ENCODE measurements at places on chromosomes 2 and 18.

DNA sequence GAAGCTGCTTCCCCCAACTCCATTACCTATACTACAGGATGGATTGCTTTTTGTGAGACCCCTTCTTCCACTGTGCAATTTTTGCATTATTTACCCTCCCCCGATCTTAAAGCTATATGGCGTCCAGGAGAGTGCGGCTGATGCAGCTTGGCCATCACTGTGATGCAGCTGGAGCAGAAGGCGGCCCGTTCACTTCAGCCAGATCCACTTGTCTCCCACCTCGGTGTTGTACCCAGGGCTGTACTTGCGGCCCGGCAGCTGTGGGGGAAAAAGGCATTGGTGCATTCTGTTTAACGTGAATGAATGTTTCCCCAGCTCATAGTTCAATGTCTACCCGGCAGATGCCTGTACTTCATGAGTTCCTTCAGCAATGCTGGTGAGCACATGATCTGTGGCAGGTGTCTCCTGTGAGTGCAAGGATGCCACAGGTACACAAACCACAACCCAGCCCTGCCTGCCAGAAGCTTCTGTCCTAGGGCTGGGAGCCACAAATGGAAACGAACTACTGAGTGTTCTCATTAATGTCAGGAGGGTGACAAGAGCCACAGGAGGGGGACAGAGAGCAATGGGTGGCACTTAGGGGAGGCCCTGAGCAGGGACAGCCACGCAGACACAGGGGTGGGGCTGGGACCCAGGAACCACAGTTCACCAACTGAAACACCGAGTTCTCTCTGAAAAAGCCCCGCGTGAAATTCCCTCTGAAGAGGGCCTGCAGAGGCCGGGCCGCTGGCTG, 64.0 kb downstream of the NDUFA10 start:
- no peak for DNase-seq

DNA sequence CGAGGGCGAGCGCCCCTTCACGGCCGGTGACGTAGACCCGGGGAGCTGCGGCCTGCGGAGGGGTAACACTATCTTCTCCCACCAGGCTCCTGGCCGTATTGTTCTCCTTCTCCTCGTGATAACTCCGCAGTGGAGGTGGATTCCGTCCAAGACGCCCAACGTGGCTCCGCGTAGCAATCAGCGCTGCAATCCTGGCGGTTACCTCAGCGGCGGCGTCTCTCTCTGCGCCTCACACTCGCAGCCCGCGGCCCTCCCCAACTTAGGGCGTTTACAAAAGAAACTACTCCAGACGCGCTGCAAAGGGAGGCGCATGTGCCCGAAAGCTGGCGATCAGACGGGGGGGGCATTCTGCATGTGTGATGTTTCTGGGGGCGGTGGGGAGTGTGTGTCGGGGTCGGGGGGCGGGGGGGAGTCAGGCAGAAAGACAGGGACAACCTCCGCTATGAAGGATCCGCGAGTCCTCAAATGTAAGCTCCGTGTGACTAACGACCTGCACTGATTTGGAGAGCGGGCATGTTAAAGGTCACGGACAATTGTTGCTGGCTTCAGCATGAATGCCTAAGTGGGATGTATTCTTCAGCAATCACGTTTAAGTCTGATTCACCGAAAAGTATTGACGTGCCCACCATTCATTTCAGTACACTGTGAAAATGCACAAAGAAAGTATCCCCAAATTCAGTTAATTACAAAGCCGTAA, 1.3 kb upstream of the ZNF516 start:
- no peak for DNase-seq

DNA sequence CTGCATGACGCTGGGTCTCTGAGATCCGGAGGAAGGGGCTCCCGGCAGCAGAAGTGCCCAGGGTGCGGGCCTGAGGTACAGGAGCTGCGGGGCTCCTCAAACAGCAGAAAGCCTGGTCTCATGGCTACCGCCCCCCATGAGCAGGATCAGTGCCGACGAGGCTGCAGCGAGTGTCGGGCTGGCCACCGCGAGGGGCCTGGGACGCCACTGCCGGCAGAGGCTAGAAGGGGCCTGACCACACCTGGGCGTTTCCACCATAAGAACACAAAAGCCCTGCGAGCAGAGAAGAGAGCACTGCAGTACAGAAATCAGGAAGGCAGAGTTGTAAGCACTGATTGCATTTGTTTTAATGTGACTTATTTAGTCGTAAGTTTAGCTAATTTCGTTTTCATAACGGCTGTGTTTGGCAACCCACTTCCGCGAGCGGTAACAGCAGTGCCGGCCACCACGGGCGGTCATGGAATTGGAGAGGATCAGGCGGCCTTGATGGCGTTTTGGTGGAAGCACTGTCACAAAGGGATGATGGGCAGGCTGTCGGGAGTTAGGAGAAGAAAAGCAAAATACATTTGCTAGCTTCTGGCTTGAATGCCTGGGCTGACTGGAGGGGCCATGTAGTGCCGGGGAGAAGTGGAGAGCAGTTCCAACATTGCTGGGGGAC, 117.4 kb downstream of the HDAC4 start:
- DNase-seq, result no peak

GRCh38 chr2:226794751-226795171, 4.9 kb downstream of the IRS1 start:
- DNase-seq, result no peak

- DNase-seq, result no peak
These were observed 79.1 kb upstream of the BCL2L11 start for GRCh38 chr2:111041398-111042202.

DNA sequence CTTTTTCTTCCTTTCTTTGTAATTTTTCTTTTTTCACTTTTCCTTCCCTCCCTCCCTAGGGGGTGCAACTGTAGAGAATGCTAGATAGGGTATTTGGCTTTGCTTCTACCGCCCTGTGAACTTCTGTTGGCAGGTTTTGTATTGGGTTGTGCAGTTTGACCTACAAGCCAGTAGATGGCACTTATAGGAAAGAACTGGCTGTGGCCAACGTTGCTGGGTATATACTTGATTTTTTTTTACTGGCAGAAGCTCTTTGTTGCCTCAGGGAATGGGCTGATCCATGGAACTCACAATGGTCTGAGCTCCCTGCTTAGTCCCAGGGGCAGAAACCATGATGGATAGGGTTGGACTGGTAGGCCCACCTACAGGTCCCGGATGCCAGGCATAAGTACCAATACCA, 1019.5 kb upstream of the LRRTM1 start:
- DNase-seq, result no peak

DNA sequence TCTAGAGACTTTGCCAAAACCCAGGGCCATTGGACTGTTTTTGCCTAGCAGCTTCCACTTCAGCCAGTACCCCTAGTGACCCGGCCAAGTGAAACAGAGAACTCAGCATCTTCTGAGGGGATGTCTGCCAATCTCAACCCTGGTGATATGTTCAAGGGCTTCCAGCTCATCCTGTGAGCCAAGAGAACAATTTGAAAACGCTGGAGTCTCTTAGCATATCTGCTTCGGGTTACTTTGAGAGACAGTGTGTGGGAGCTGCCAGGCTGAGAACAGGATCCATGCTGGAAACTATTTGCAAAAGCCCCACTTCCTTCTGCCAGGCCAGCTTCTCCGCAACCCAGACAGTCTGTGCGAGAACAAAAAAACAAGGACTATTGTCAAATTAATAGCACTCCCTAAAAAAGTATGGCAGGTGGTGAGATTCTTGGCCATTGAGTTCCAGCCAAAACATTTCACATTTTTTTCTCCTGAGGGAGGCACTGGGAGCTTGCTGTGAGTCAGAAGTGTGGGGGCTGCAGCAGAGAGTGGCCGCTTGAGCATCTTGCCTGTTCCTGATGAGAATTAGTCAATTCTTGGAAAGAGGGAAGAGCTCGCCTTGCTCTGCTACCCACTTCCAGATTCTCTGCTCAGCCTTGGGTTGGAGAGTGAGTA, 395.6 kb upstream of the TRIB2 start:
- DNase-seq, result no peak

GRCh38 chr2:206160125-206160806, 571 bp downstream of the EEF1B2 start:
- DNase-seq, result no peak

Data from stimulated activated CD4-positive, alpha-beta T cell treated with anti-CD3 and anti-CD28 coated beads, TNF-alpha, amount 100 ng/mL, for 48 hours (primary cell).